Activated CD4-positive, CD25-positive, alpha-beta regulatory T cell treated with anti-CD3 and anti-CD28 coated beads, Interleukin-2, amount 50 U/mL, for 16 hours (primary cell): ENCODE measurements at places on chromosomes 11 and 22.

GRCh38 chr11:125871391-125872137, 15.9 kb upstream of the HYLS1 start:
- DNase-seq, result no peak

GRCh38 chr11:71062199-71062598, 190.2 kb downstream of the SHANK2 start:
- DNase-seq, result no peak

DNA sequence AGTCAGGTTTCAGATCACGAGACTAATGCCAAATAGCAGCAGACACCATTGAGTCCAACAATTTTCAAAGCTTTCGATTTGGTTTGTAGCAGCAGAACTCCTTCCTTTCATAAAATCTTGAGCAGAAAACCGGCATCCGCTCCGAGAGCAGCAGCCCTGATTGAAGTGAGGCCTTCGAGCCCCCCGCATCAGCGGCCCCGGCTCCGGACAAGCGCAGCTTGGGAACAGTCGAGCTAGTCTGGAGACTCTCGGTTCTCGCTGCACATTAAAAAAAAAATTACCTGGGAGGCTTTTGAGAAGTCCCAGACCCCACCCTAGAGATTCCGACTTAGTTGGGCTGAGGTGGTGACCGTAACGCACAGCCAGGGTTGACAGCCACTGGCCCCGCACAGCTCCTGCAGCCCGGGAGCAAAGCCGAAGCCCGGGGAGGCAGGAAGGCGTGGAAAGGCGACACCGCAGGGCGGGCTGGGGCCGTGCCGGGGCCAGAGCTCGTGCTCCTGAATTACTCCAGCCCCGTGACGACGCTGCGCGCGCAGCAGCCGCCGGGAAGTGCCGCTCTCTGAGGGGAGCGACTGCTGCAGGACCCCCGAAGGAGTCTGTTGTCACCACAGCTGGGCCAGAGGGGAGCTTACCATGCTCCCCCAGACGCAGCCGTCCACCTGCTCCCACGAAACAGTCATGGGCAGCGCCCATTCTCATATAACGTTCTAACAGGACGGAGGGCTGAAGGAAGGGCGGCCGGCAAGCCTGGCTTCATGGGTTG, 57.8 kb downstream of the SPATA19 start:
- no peak for DNase-seq

GRCh38 chr11:93080146-93080759, 110.8 kb downstream of the MTNR1B start:
- no peak for DNase-seq

DNA sequence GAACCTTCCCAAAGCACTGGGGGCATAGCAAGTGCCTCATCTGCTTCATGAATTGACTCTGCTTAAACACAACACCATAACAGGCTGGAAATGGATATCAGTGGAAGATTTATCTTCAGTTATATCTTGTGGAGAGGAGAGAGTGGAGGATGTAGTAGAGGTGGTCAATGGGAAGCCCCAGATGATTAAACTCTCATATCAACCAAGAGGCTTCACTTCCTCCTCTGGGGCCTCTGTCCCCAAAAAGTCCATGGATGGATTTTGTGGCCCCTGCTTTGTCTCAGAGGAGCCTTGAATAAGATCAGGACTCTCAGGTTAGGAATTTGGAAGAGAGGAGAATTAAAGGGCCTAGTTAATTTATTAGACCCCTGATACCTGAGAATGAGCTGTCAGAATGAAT, 106.1 kb downstream of the CEP164 start:
- no peak for DNase-seq

- DNase-seq, result no peak
These were observed 49.5 kb downstream of the MICAL3 start for GRCh38 chr22:17974703-17975372.

DNA sequence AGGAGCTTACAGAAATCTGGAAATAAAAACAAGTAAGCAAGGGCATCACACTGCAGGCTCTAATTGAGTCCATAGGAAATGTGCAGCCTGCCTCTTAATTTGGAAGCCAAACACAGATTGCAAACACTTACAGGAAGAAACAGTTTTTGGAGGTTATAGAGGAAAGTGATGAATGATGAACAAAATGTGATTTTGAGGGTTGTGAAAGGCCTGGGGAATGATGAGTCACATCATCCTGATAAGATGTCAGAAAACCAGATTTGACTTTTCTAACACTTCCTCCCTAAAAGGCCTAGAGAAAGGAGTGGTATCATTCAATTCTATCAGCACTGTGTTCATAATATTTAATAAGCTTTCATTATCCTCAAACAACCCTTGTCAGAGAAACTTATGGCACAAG, 96.6 kb upstream of the POU2AF2 start:
- no peak for DNase-seq

GRCh38 chr22:27045103-27045947, 387.9 kb downstream of the MIAT start:
- DNase-seq, result no peak

DNA sequence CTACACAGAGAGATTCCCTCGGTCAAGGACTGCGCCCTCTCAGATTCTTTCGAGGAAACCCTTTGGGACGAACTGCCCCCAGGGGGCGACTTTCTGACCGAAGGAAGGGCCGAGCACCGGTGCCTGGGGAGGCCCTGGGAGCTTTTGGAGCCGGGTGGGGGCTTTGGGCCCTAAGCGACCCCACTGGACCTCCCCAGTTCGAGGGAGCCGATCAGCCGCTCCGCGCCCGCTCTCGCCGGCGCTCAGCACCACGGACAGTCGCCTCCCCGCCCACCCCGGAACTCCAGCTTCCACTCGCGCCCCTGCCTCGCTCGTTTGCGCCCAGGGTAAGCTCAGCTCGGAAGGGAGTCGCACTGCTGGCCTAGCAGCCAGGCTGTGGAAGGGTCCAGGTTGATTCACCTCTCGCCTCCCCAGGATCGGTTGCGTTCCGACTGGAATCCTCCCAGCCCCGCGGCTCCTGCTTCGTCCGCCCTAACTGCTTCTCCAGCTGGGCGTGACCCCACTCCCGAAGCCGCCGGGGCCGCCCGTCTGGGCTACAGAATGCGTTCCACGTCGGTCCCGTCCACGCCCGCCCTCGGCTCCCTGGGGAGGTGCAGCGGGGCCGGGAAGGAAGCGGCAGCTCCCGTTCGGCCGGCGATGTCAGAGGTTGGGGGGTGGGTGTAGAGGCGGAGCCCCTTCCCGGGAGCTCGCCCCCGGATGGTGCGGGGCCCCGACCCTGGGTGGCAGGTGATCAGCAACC, 428 bp downstream of the SCN3B start:
- no peak for DNase-seq

DNA sequence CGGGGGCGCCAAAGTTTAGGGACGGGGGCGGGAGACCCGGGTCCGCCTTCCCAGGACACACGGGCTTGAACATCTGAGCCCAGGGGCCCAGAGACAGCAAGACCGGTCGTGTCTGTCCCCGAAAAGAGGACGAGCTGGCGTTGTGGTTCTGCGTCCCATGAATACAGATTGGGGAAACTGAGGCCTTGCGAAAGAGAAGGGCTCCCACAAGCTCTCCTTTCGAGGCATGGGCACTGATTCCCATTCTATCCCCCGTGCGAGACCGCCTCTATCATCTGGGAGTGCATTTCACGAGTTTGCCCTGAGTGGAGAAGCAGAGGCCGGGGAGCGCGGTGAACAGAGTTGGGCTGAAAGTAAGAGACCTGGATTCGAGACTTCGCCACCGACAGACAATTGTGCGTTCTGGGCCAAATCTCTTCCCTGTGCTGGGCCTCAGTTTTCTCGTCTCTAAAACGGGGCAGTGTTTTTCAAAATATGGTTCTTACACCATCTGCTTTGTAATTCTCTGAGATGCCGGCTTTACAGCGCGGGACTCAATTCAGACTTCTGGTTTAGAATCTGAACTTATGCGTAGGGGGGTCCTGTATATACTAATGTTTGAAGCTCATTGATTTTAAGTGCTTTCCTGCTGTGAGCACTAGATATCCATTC, 471 bp downstream of the RNF185 start:
- DNase-seq, result no peak

GRCh38 chr11:115930886-115931547, 426.8 kb upstream of the CADM1 start:
- DNase-seq, result no peak

DNA sequence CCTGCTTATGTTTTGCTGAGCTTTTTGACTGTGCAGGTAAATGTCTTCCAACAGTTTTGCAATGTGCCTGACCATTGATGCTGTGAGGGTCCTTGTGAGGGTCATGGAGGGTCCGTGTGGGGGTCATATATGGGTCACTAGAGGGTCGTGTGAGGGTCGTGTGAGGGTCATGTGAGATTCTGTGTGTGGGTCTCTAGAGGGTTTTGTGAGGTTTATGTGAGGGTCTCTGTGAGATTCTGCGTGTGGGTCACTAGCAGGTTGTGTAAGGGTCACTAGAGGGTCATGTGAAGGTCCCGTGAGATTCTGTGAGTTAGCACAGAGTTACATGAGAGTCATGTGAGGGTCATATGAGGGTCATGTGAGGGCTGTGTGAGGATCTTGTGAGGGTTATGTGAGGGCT, 263.9 kb upstream of the B3GAT1 start:
- DNase-seq, result no peak

GRCh38 chr22:30947816-30948454, 20.6 kb downstream of the MORC2 start:
- DNase-seq, result no peak

- no peak for DNase-seq
These were observed 7.4 kb upstream of the MCHR1 start for GRCh38 chr22:40671796-40672360.

GRCh38 chr22:29860006-29860766, 22.1 kb upstream of the ASCC2 start:
- DNase-seq, result no peak

GRCh38 chr11:46388619-46389449, 2.7 kb downstream of the CHRM4 start:
- DNase-seq, result no peak

GRCh38 chr11:104390651-104391050, 226.7 kb upstream of the PDGFD start:
- no peak for DNase-seq

- no peak for DNase-seq
These were observed 87.8 kb upstream of the BMAL1 start for GRCh38 chr11:13189561-13190426.

GRCh38 chr11:117570701-117571100, 226.3 kb downstream of the DSCAML1 start:
- no peak for DNase-seq

- DNase-seq, result no peak
These were observed 286.1 kb upstream of the CNTN5 start for GRCh38 chr11:98734686-98735085.

DNA sequence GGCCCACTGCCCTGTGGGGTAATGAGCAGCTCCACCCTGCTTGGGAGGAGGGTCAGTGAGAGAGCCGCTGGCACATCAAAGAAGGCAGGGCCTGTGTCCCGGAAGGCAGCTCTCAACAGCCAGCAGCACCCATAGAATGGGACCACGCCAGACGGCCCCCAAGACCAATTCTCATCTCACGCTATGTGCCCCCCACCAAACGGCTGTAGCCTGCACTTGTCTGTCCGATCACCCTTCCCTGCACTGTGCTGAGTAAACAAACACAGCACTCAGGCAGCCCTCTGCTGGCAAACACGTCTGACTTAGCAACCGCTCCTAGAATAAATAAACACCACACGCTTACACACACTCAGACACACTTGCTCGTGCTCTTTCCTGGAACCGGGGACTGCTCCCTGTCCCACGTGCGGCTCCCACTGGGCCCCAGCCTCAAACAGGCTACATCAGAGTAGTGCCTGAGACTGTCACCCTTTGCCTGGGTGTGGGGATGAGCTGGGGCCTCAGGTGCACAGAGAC, 53.2 kb upstream of the CDON start:
- no peak for DNase-seq

DNA sequence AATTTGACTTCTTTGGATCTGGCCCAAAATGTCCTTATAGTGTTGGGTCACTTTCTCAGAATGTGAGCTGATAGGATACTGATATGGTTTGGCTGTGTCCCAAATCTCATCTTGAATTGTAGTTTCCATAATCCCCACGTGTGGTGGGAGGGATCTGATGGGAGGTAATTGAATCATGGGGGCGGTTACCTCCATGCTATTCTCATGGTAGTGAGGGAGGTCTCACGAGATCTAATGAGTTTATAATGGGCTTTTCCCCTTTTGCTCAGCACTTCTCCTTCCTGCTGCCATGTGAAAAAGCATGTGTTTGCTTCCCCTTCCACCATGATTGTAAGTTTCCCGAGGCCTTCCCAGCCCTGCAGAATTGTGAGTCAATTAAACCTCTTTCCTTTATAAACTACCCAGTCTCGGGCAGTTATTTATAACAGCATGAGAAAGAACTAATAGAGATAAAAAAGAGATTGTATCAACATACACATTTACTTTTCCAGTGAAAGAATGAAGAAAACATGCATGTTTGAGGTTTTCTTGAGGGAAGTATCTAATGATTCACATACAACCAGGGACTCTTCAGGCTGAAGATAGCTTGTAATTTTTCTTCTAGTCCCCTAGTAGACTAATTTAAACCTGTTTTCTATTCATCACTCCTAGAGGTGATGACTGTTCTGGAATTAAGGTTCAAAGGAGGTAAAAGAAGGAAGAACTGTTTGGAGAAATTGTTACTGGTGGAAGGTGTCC, 17.3 kb upstream of the CSTF3 start:
- no peak for DNase-seq

GRCh38 chr11:64118876-64119665, 46.8 kb downstream of the MACROD1 start:
- no peak for DNase-seq

DNA sequence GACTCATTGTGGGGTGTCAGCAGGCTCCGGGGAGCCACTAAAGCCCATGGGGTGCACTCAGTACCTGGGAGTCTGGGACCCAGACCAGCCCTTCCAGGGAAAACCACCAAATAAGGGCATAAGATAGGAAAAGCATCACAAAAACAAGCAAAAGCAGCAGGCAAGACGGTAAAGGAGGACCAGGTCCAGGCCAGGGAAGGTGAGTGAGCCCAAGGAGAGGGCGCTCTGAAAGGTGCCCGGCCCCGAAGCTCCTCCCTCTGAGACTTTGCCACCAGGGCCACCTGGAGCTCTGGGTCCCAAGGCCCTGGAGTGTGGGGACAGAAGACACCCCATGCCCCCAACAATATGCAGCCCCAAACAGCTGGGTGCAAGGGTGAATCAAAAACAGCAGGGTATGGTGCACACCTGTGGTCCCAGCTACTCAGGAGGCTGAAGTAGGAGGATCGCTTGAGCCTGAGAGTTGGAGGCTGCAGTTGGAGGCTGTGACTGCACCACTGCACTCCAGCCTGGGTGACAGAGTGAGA, 5.2 kb upstream of the IL17REL start:
- no peak for DNase-seq

DNA sequence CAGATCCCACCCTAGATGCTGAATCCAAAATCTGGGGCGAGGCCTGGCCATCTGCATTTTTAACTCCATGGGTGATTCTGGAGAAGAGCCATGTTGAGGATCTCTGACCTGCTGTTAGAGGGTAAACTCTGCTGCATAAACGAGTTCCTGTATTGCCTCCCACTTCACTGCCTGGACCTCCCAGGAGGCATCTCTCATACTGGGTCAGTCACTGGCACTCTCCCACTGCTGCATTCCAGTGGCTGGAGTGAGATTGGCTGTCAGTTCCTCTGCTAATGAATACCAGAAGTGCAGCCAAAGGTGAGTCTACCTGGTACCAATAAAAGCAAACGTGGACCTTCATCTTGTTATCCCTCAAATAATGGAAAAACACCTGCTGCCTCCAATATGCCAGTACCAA, 10.3 kb downstream of the POLDIP3 start:
- DNase-seq, result no peak
